ENCODE measurements at places on chromosomes 6 and 20. TPM values are rescaled to one million over a fixed set of nuclear protein-coding genes. Genes with fewer than 3 reads are reported as not detected.

Gene CDSN
- total RNA-seq = not detected

Gene FBXO30
- 3.7 TPM for total RNA-seq

Gene GABRR1
- not detected for total RNA-seq

Gene TMC2
- not detected for total RNA-seq

Gene RIPPLY2
- total RNA-seq = 0.74 TPM

Gene SLC26A8
- total RNA-seq = not detected

Gene ZNF391
- total RNA-seq = 0.45 TPM

Gene FAM217A
- not detected for total RNA-seq

Gene PACRG
- total RNA-seq = not detected

Gene CAPN11
- not detected for total RNA-seq
